ENCODE measurements at places on chromosomes 6 and 20.

- no peak for DNase-seq
These were observed 37.8 kb downstream of the HCRTR2 start for GRCh38 chr6:55212156-55212555.

DNA sequence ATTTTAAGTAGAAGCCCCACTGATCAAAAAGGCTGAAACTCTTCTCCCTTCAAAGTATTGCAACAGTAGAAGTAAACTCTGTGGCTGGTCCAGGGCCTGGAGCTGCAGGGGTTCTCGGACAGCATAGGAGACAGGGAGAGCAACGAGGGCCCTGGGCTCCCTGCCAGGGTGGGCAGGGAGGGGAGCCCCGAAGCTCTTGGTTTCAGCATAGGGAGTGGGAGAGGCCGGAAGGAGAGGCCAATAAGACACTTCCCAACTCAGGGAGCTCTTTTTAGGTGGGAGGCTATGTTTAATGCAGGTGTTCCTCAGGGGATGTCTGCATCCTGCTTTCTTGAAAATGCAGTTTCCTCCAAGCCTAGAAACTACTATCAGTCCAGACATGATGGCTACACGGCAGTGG, 91.1 kb downstream of the LY86 start:
- DNase-seq = no peak

GRCh38 chr6:40627316-40627715, 40.2 kb upstream of the LRFN2 start:
- DNase-seq = no peak

- DNase-seq = no peak
These were observed 335.5 kb downstream of the GJA1 start for GRCh38 chr6:121770943-121771342.

DNA sequence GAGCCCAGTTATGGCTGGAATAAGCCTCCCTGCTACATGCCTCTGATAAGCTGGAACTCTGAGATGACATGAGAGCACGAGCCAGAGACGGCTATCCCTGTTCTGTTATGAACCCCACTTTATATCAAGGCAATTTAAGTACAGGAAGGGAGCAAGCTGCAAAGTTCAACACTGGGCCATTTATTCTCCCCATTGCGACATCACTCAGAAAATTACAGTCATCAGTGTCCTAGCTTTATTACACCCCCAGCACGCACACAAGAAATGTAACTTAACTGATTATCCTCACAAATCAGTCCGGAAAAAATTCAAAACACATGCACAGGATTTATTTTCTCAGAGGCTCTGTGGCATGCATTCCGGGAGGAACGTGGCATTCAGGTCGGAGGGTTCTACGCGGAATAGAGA, 125.3 kb upstream of the SLC2A12 start:
- no peak for DNase-seq

- DNase-seq = peak; percentile 37
These were observed 70.7 kb upstream of the PRSS16 start for GRCh38 chr6:27176523-27177484.

- DNase-seq = no peak
These were observed 96.7 kb upstream of the SLC22A16 start for GRCh38 chr6:110573136-110573535.

- DNase-seq = no peak
These were observed 187.0 kb downstream of the MTFR2 start for GRCh38 chr6:136063096-136063495.
